ENCODE measurements at places on chromosomes 16 and 17.

- DNase-seq, result no peak
Observed at GRCh38 chr16:55875273-55875672, at the start of gene CES5A. Gene CES5A (minus strand): TSS chr16:55875373. CDS start chr16:55875221, 152 bp downstream.

DNA sequence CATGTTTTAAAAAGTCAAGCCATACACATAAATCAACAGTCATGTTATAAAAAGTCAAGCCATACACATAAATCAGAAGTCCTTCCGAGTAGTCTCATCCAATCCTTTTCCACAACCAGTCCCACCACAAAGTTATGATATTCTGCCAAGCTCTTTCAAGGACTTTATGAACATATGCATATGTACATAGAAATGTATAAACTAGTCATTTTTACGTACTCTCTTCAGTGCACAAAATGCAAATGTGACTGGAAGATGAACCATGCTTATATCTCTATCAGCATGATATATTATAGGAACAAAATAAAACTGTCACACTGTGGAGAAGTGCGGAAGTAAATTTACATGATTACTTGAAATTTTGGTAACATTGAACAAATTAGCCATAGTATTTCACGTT lies 200.9 kb downstream of the CNTNAP4 start:
- no peak for DNase-seq

GRCh38 chr17:78618264-78619066 lies 41.3 kb upstream of the DNAH17 start:
- no peak for DNase-seq

DNA sequence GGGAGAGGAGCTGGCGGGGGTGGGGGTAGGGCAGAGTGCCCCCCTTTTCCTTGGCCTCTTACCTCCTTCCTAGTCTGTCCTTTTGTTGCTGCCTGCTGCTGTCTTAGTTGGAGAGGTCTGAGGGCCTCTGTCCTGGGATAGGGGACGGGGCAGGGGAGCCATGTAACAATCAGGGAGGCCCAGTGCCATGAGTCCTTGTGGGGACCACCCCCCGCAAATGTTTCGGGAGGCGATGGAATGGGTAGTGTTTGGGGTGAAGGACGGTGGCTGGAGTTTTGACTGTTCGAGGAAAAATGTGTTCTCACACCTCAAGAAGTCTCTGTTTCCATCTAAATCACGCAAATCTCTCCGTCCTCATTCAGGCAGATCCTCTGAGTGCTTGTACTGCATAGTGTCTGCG lies 99.0 kb downstream of the OR1D5 start:
- DNase-seq, result no peak

DNA sequence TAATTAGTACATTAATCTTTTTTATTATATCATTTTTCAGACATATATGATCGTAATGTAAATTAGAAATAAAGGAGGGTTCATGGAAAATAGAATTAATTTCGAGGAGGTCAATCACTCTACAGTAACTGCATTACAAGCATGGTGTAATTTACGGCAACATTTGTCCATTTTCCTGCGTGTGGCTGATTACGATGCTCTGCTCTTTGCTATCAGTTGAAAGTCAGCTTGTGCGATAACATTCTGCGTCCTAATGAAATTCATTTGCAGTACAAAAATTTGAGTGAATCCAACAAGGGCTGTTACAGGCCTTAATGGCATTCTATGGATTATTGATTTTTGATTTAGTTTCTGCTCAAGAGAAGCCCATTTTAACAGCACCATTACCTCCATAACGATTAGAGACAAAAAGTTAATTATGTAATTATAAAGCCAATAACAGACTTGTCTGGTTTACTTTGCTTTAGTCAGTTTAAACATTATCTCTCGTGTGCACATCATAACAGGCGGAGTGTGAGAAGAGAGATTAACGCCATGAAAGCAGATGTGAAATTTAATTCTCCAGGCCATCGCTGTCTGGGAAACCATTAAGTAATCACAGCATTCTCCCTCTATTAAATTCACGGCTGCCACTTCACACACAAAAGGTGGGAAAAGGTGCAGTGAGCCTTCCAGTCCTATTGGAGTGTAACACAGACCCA lies 256.4 kb upstream of the IRX3 start:
- DNase-seq, result no peak

GRCh38 chr17:73640691-73641090 lies 3.6 kb downstream of the SDK2 start:
- DNase-seq, result no peak

- no peak for DNase-seq
Observed at GRCh38 chr17:51997723-51998122, 160.8 kb downstream of the CA10 start.

- DNase-seq, result no peak
Observed at GRCh38 chr16:89904606-89905510, 13.8 kb upstream of the MC1R start.

GRCh38 chr16:951660-952301 lies 19.0 kb downstream of the LMF1 start:
- DNase-seq, result no peak

DNA sequence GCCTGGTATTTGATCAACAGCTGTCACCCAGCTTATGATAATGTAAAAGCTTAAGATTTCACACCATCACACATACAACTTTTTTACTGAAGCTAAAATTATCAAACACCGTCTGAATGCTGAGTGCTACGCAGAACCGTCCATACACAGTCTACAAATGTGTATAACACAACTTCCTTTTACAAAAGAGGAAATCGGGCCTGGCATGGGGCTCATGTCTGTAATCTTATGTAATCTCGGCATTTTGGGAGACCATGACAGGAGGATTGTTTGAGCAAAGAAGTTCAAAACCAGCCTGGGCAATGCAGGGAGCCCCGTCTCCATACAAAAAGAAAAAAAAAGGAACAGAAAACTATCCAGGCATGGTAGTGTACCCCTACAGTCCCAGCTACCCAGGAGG lies 19.6 kb upstream of the QRICH2 start:
- DNase-seq, result no peak

DNA sequence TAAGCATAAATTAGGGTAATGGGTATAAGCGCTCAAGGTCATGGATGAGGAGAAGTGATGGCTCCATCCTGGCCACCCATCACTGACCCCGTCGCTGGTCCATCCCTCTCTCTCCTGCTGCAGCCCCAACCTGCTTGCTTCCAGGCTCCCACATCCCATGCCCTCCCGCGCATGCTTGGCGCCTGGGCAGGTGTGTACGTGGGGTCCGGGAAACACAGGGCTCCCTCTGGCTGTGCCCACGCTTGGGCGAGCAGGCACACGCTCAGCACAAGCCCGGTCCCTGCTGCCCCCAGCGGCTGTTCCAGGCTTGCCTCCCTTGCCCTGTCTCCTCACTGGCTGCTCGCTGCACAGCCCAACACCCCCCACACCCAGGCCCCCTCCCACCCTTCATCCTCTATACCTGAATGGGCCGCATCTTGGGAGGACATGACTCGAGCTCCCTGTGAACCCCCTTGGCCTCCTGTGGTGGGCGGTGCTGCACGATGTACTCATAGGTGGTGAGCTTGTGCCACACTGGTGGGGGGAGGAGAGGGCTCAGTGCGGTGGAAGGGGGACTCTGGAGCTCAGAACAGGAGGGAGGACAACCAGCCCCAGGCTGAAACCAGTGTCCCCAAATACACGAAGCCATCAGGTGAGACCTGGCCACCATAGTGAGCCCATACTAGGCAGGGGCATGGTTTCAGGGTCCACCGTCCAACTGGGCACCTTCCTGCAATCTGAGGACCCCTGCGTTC lies 4.7 kb upstream of the TPPP3 start:
- no peak for DNase-seq

DNA sequence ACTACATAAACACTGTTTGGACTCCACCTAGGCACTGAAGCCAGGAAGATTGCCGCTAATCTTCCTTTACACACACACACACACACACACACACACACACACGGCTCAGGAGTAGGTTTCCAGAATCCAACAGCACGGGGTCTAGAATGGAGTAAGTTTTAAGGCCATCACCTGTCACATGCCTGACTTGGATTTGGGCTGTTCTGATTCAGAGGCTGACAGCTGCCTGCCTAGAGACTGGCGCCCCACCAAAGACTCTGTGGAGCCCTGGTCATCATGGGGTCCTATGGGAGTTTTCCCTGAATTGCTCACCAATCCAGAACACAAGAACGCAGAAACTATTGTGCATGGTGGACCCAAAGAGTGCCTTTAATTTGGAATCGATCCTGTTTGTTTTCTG lies 10.9 kb downstream of the CDRT4 start:
- no peak for DNase-seq

GRCh38 chr17:31746884-31747495 lies 112.1 kb downstream of the COPRS start:
- no peak for DNase-seq

- DNase-seq, result no peak
Observed at GRCh38 chr16:58741166-58741565, 7.0 kb upstream of the GOT2 start.

DNA sequence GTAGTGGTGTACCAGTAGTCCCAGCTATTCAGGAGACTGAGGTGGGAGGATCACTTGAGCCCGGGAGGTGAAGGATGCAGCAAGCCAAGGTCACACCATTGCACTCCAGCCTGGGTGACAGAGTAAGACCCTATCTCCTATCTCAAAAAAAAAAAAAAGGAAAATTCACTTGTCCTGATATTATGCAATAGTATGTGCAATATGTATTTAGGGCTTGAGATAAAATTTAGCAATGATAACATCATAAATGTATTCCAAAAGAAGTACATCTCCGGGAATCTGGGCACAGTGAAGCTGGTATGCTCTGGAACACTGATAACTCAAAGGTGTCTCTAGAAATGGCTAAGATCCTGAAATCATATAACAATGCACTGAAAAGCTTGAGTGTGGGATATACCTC lies 74.5 kb downstream of the NCOR1 start:
- no peak for DNase-seq

DNA sequence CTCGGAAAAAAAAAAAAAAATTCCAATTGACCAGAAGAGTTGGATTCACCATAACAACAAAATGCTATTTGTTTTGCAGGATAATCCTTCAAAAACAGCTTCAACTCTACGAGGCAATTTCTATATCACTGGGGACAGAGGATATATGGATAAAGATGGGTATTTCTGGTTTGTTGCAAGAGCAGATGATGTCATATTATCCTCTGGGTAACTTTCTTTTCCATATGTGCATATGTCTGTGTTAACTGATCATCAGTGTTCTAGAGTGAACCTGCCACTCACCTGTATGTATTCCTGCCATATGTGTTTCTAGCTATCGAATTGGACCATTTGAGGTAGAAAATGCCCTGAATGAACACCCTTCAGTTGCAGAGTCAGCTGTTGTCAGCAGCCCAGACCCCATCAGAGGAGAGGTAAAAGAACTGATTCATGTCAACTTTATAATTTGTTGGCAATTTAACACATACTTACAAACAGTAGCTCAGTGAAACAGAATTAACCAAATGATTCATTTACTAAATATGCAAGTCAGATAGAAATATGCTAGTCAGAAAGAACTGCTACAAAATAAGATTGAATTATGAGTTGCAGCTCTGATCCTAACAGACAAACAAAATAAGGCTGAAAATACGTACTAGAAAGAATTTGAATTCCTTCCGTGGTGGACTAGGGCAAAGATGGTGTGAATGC lies 14.2 kb downstream of the ERI2 start:
- no peak for DNase-seq

DNA sequence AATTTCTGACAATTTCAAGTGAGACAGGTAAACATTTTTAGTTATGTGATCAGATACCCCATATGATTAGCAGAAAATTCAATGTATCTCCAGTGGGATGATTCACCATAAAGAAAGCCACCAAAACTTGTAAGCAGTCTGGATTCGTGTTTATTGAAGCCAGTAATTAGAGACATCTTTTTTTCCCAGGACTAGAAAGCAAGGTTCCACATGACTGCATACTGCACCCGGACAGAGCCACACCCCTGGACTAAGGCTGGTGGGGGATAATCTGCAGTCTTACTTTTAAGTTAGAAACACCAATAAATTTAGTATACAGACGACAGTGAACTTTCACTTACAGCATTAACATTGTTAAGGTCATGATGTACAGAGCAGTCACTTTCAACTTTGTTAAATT lies 24.2 kb upstream of the CMTM4 start:
- no peak for DNase-seq

DNA sequence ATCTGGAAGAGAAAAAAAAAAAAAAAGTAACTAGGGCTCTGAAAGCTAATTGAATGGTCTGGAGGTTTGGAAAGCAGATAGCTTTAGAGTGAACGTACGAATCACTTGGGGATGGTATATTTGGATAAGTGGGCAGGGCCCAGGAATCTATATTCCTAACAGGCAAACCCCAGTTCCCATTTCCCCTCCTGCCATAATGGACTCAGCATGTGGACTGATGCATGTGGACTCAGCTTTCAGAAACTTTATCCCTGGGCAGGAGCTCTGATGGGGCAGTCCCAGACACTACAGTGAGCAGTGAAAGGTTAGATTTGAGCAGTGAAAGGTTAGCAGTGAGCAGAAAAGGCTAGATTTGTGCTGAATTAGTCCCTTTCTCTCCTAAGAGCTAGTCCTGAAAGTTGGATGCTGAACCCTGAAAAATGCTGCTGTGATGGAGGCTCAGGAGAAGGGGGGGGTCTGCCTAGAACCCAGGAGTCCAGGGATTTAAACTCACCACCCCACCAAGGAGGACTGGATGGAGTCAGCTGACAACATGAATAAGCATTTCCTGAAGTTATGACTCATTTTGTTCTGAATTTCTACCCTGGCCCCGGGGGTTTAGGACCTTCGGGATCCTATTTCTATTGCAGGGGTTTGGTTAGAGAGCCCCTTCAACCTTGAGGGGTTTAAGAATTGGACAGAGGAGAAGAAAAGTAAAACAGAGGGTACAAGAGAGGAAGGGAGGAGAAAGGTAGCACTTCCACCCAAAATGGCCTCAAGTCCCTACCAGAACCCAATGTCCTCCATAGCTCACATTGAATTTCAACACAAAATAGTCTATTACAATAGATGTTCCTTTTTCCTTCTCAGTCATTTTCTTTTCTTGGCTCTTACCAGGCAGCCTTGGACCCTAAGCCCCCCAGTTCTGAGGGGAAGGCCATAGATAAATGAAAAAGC lies 10.3 kb upstream of the FZD2 start:
- no peak for DNase-seq

DNA sequence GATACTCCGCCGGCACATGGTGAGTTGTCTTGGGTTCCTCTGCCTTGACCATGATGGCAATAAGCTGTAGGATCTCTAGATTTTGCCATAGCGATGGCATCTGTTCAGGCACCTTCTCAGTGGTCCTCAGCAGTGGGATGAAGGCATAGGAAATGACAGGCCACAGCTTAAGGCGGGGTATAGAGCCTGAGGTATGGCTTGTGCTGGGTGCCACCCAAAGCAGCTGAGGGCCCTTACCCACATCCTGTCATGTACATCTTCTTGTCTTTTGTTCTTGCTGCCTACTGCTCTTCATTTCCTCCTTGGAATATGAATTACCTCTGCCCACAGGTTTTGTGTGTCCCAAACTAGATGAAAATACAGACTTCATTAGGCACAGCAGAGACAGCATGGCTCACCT lies 29.5 kb downstream of the KAT7 start:
- DNase-seq, result no peak

- DNase-seq, result no peak
Observed at GRCh38 chr16:64704386-64704785, 417.5 kb downstream of the CDH11 start.
